ENCODE measurements at places on chromosomes 3 and 15. TPM values are rescaled to one million over a fixed set of nuclear protein-coding genes. Genes with fewer than 3 reads are reported as not detected.

The HEG1 gene
- 6.8 TPM for total RNA-seq

The WNT7A gene
- total RNA-seq = 0.19 TPM

The MYRIP gene
- not detected for total RNA-seq

The FES gene
- total RNA-seq = 0.79 TPM

The GOLGA8G gene
- not detected for total RNA-seq

The LRRK1 gene
- 21.0 TPM for total RNA-seq

The CPNE4 gene
- 5.1 TPM for total RNA-seq

The ROPN1 gene
- total RNA-seq = not detected

The TRIM42 gene
- total RNA-seq = not detected

The SUCNR1 gene
- 0.09 TPM for total RNA-seq

The ALDH1A3 gene
- 18.9 TPM for total RNA-seq

The GABRR3 gene
- total RNA-seq = not detected

The CLCN2 gene
- 5.5 TPM for total RNA-seq

The ITGA11 gene
- total RNA-seq = 4.5 TPM

The FEZF2 gene
- total RNA-seq = not detected

The ZNF385D gene
- total RNA-seq = not detected

The RBM5 gene
- 30.4 TPM for total RNA-seq

The FILIP1L gene
- 0.16 TPM for total RNA-seq

The ASB14 gene
- not detected for total RNA-seq

The MOBP gene
- not detected for total RNA-seq

The EFCAB12 gene
- total RNA-seq = 1.1 TPM

The PLA2G4D gene
- not detected for total RNA-seq

The GOLGA6L7 gene
- not detected for total RNA-seq

The ZNF774 gene
- 1.3 TPM for total RNA-seq

The GMNC gene
- not detected for total RNA-seq

The IMPG2 gene
- 0.04 TPM for total RNA-seq

The FMN1 gene
- total RNA-seq = 0.25 TPM

The GOLGA6A gene
- total RNA-seq = not detected

The SEMA5B gene
- 0.13 TPM for total RNA-seq

The DAZL gene
- total RNA-seq = not detected

The KNG1 gene
- total RNA-seq = not detected

The ACTC1 gene
- 0.27 TPM for total RNA-seq

The TRH gene
- total RNA-seq = not detected

The NXPE3 gene
- 24.6 TPM for total RNA-seq

The IL17RB gene
- total RNA-seq = 1.2 TPM

The ELL3 gene
- 1.8 TPM for total RNA-seq

The CAND2 gene
- 0.54 TPM for total RNA-seq

The FRMD5 gene
- 2.6 TPM for total RNA-seq

The DPPA2 gene
- not detected for total RNA-seq

The GABRG3 gene
- total RNA-seq = 0.66 TPM

The FOXL2NB gene
- total RNA-seq = 0.95 TPM

The SOX14 gene
- total RNA-seq = not detected

The CHL1 gene
- not detected for total RNA-seq

The GLCE gene
- total RNA-seq = 20.0 TPM

The FAM81A gene
- 14.8 TPM for total RNA-seq

The AP3B2 gene
- total RNA-seq = 0.45 TPM

The CHRM5 gene
- not detected for total RNA-seq
